ENCODE measurements at places on chromosomes 6 and 20. TPM values are rescaled to one million over a fixed set of nuclear protein-coding genes. Genes with fewer than 3 reads are reported as not detected.
A peak's percentile ranks its signal among the peaks of the same experiment; 100 is the strongest.

C20orf202 gene
- 0.13 TPM for total RNA-seq

RPS18 gene
- 753 TPM for total RNA-seq

TBC1D22B gene
- 9.1 TPM for total RNA-seq

PRRC2A gene
- total RNA-seq = 125 TPM

DNA sequence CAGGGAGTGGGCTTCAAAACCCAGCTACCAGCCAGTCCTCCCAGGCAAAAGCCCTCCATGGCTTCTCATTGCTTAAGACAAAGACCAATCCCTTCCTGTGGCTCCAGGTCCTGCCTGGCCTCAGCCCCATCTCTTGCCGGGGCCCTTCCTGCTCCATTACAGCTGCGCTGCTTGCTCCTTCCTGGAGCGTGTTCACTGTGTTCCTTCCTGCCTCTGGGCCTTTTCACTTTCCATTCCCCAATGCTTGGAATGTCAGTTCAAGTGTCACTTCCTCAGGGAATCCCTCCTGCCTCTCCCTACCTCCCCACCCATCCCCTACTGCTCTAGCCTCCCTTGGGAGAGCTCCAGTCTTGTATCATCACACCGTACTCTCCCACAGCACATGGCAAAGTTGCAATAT is 11.1 kb upstream of the ITPR3 start:
- DNase-seq = no peak

DNA sequence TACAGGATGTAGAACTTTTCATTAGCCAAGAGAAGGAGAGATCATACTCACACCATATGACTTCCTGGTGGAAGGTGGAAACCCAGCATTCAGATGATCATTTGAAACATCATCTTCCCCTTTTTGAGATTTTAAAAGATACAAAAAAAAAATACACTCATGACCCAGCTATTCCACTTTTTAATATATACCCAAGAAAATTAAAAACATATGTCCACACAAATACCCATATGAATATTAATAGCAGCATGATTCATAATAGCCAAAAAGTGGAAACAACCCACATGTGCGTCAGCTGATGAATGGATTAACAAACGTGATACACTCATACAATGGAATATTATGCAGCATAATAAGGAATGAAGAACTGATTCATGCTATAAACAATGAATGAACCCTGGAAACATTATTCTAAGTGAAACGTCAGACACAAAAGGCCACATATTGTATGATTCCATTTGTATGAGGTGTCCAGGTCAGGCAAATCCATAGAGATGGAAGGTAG is 130.0 kb upstream of the SGK1 start:
- DNase-seq = no peak

GRCh38 chr6:46541556-46541955 is 50.3 kb upstream of the RCAN2 start:
- no peak for DNase-seq

- no peak for DNase-seq
Measured at GRCh38 chr6:63750400-63750799, 114.8 kb downstream of the PHF3 start.

DNA sequence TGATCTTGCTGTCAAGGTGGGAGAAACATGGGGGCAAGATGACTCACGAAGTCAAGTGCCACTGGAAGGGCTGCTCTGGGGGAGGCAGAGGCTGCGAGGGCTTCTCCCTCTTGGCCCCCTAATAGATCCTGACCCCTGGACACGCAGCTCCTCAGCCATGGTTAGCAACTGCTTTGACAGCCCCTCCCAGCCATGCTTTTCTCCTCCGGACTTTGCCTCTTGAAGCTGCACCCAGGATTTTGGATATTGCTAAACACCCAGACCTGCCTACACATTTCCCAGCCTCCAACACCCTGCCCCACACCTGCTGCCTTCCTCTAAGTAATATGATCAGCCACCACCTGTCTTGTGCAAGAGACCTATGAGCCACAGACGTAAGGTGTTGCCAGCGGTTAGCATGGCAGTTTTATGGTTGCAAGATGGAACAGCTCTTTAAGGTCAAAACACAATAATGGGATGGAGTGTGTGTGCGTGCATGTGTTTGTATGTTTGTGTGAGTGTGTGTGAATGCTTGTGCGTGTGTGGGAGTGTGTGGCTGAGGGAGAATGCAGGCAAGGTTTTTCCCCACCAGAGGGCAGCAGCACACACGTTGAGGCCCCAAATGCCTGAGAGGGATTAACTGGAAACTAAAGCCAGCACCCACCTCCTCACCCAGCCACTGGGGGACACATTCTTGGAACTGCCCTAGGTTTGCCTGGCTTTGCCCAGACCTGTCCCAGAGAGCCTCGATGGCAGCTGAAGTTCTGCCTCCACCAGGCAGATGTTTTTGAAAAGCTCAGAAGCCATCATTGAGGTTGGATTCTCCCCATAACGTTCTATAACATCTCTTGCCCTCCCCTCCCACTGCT is 2.5 kb downstream of the IP6K3 start:
- DNase-seq = peak; percentile 85

- DNase-seq = peak; percentile 75
Measured at GRCh38 chr6:167722634-167723309, 103.9 kb upstream of the AFDN start.

GRCh38 chr20:40109136-40109535 is 579.9 kb downstream of the MAFB start:
- no peak for DNase-seq

DNA sequence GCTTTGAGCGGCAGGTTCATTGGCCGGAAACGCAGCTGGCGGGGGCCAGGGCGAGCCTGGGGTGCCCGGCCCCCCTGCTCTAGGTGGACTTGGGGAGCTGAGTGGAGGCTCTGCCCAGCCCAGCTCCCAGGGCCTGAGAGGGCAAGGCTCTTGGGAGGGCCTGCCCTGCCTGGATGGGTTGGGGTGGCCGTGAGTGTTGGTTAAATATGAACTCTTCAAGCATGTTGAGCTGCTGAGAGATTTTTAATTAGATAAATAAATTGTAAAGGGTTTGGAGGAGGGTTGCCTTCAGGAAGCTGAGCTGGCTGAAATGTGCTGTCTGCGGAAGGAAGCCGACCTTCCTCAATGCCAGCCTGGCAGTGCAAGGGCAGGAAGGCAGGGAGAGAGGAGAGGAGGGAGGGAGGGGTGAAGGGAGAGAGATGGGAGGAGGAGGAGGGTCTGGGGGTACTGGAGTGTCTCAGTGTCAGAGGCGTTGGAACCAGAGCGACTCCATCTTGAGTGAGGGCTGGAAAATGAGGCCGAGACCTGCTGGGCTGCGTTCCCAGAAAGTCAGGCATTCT is 39.4 kb upstream of the PMEPA1 start:
- peak; percentile 64 for DNase-seq

DNA sequence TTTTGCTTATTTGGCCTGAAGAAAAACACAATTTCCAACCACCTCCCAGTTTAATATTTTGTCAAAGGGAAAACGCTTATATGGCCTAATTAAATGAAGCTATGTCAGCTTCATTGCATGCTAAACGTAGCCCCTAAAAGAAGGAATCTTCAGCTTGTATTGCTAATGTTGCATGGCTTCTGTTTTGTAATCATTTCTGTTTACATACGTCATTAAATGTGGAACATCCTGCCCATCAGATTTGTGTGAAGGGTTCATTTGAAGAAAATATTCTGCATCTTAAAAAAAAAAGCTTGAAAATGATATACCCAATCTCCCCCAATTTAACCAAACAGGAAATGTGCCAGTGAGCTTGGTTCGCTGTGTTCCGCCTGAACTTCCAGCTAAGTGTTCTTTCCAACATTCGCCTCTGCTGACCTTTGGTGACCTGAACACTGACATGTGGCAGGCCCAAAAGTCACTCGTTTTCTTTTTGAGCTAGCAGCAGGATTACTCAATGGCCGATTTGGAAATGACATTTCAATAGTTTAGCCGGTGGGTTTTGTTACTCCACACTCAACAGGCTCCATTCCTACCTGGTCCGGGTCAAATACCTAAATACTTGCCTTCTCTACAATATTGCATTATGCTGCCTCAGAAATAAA is 12.7 kb upstream of the SIRT5 start:
- no peak for DNase-seq

- no peak for DNase-seq
Measured at GRCh38 chr20:32079655-32080109, 27.6 kb downstream of the HCK start.
